ENCODE measurements at places on chromosomes 6 and 20. TPM values are rescaled to one million over a fixed set of nuclear protein-coding genes. Genes with fewer than 3 reads are reported as not detected.

- DNase-seq, result no peak
Measured at GRCh38 chr20:53413186-53413631, 180.4 kb downstream of the ZNF217 start.

- DNase-seq, result no peak
Measured at GRCh38 chr6:118735320-118735719, 83.9 kb upstream of the CEP85L start.

DNA sequence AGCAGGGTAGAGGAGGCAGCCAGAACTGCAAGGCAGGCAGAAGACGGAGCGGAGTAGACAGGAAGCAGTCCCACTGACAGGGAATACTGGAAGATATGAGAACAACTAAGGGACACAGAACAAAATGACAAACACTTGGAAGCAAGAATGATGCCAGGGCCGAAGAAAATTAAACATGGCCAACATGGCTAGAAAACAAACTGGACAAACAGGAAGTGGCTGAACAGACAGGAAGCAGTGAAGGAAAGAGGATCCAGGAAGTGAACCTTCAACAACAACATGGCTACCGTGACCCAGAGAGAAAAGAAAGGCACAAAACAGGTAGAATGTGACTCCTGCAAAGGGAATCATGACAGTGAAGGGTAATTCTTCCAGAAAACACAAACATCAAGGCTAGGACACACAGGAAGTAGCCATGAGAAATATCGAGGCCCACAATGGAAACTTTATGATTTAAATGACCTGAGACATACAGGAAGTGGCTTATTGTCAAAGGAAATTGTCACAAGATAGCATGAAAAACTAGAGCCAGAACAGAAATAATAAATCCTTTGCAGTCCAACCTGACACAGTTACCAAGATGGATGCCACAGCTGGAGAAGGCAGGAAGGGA is 9.1 kb downstream of the COL11A2 start:
- no peak for DNase-seq

DSP gene
- total RNA-seq, result 0.07 TPM

BTN1A1 gene
- total RNA-seq, result not detected

DNA sequence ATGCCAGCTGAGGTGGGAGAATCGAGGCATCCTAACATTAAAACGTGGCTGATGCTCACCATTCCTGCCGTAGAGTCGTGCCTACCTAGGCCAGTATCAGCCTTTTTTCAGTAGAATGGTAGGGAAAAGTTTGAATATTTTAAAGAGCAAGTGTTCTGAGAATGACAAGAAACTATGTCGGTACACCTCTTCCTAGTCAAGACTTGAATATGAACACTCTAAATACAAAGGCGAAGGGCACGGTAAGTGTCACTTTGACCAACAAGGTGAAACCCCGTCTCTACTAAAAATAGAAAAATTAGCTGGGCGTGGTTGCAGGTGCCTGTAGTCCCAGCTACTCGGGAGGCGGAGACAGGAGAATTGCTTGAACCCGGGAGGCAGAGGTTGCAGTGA is 1.0 kb downstream of the GINM1 start:
- no peak for DNase-seq

DNA sequence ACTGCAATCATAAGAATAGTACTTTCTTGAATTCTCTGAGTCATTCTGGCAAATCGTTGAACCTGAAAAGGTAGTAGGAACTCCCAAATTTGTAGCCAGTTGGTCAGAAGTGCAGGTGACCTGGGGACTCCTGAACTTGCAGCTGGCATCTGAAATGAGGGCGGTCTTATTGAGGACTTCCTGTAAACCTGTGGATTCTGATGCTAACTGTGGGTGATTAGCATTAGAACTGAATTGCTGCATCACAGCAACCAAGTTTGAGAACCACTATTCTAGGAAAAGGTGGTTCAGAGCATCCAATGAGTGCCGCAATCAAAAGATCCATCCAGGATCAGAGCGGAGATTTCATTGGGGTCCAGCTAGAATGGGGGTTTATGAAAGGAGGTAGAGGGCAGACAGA is 50.2 kb upstream of the UTRN start:
- no peak for DNase-seq

TREM1 gene
- total RNA-seq, result not detected

DNA sequence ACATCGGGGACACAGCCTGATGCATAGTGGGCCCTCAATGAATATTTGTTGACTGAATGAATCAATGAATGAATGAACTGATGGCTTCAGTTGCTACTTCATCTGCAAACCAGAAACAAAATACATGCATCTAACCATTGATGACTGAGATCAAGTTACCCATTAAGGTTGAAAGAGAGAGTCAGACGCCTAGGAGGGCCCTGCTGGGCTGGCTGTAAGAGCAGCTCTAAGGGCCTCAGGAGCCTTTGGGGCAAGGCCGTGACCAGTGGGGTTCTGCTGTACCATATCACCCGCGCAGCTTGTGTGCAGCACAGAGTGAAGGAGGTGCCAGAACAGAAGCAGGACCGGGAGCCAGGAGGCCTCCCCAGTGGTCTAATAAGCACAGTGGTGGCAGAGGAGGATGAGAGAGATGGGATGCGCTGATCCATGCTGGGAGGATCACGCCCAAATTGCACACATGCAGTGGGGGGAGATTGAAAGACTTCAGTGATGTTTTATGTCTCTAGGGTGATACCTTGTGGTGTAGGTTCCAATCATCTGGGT is 96.1 kb upstream of the KCNG1 start:
- no peak for DNase-seq
